ENCODE measurements at places on chromosomes 5 and 9. TPM values are rescaled to one million over a fixed set of nuclear protein-coding genes. Genes with fewer than 3 reads are reported as not detected.

- DNase-seq: no peak
Measured at GRCh38 chr9:116873491-116873890, 186.4 kb downstream of the TRIM32 start.

- peak; percentile 63 for DNase-seq
Measured at GRCh38 chr9:131397100-131397790, 3.4 kb downstream of the PRRC2B start.

Gene GLRA1
- total RNA-seq: not detected

DNA sequence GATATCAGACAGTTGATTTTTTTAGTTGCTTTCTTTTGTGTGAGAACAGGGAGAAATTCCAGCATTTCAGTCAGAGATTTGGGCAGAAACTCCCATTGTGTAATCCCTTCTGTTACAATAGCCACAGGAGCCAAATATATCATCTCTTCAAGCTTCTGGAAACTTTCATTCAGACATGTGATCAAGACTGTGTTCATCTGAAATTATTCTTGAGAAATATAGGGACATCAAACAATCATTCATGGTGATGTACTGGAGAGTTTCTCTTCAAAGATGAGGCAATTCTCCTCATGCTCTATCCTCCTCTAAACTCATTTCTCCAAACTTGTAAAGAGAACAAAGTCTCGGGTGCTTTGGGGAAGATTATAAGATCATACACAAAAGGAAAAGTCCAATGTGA is 35.2 kb upstream of the CSNK1G3 start:
- DNase-seq: no peak

- peak; percentile 48 for DNase-seq
Measured at GRCh38 chr5:154179846-154180710, 10.5 kb upstream of the GALNT10 start.

Gene SPATA31E1
- 0.68 TPM for total RNA-seq

Gene PDLIM4
- 35.9 TPM for total RNA-seq

GRCh38 chr5:178474562-178475184 is 115.5 kb downstream of the COL23A1 start:
- DNase-seq: no peak

- peak; percentile 13 for DNase-seq
Measured at GRCh38 chr9:100352201-100352726, 478 bp downstream of the TEX10 start.

DNA sequence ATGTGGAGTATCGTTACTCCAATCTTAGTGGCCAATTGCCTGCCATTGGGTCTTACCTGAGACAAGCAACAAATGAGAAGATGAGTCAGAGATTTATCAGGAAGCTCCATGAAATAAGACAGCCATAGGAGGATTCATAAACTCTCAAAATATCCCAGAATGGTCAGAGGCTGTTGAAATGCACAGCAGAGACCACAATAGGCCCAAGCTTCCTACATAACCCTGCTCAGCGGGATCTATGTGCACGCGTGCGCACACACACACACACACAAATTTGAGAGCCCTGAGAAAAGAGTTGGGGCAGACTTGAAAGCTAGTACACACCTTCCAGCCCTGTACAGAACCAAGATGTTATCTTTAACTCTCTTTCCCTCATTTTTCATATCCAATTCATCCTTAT is 9.8 kb downstream of the UIMC1 start:
- DNase-seq: no peak

- no peak for DNase-seq
Measured at GRCh38 chr5:147539053-147539452, 29.2 kb upstream of the DPYSL3 start.

GRCh38 chr5:112951124-112951702 is 25.4 kb upstream of the DCP2 start:
- no peak for DNase-seq

DNA sequence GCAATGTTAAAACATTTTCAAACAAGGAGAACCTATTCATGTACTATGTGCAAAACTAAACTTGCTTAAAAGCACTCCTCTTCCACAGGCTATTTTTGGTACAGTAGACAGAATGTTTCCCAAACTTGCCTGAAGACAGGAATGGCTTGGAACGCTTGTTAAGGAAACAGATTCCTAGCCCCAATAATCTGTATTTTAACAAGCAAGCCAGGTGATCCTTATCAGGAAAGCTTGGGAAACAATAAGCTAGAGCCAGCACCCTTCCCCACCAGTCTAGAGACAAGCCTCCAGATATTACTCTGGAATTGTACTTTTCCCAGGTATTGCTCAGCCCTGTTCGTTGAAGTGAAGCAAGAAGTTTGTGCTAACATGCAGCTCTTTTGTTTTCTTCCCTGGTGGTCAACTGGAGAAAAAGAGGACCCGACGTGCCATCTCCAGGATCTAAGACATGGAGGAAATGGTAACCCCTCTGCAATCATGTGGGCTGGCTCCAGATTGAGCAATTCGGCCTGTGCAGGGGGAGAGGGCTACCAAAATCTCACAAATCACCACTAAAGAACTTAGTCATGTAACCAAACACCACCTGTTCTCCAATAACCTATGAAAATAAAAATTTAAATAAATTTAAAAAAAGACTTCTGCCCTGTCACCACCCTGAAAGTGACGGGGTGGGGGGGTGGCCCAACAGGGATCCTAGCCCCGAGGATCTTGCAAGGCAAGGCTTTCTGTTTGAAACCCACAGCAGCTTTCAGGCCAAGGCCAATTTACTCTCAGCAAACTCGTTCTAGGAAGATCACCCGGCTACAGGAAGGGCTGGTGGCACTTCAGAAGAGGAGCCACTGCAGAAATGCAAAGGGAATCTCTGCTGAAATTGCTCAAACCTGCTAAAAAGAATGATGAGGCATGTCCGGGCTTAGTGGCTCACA is 48.6 kb downstream of the SHB start:
- DNase-seq: no peak

Gene SPAG8
- 0.68 TPM for total RNA-seq

Gene PDE6A
- 0.91 TPM for total RNA-seq

Gene CNTLN
- total RNA-seq: 12.9 TPM

- no peak for DNase-seq
Measured at GRCh38 chr5:125109293-125109692, 362.9 kb upstream of the ZNF608 start.

- DNase-seq: no peak
Measured at GRCh38 chr5:153775923-153776322, 262.8 kb downstream of the FAM114A2 start.

DNA sequence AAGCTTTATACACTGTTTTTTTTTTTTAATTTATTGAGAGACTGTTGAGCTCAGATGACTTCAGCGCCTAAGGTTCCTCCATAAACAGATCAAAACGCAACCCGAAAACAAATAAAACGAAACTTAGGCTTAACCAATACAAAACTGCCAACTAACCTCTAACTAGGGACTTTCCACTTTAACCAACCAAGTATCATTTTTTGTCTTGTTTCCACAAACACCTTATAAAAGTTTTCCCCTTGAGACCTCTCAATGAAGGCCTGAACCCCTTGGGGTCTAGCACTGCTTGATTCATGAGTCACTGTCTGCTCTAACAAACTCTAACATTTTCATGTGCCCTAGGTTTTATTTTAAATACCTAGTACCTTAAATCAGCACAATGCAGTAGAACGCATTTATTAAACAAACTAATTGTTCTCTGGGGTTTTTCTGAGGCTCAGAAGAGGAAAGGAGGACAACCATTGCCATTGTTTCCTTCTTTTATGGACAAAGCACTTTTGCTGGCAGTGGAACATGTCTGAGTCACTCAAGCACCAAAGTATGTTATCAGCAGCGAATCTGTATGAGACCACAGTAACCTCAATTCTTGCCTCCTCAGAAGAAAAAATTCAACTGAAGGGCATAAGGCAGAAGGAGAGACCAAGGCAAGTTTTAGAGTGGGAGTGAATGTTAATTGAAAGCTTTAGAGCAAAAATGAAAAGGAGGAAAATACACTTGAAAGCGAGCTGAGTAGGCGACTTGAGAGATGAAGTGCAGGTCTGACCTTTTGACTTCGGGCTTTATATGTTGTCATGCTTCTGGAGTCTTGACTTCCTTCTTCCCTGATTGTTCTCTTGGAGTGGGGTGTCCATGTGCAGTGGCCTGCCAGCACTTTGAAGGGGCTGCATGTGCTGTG is 97.7 kb upstream of the HCN1 start:
- DNase-seq: no peak

DNA sequence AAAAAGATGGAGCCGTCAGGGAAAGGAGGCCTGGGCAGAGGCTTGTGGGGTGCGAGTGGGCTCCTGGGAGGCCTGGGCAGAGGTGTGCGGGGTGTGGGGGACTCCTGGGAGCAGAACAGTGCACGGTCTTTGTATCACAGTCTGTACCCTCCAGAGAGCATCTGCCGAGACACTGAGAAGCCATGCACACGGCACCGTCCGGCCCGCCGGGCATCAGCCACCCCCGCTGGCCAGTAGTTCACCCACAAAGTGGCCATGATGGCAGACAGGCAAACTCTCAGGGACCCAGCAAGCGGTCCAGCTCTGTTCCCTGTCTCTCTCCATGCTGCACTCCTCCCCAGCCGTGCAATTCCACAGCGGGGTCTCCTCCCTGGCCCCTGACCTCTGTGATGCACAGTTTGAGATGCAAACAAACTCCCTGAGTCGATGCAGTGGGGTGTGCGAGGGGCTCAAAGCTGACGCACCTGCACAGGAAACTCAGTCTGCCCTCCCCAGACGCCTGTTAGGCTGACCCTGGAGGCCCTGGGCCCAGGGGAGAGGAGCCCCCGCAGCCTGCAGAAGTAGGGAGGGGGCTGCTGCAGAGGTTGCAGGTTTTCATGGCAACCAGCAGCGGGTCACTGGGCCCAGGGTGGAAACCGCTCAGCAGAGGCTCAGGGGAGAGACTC is 9.1 kb upstream of the GPSM1 start:
- no peak for DNase-seq

- peak; percentile 66 for DNase-seq
Measured at GRCh38 chr9:95507464-95508241, 9.1 kb downstream of the PTCH1 start.

GRCh38 chr9:94490465-94490864 is 64.4 kb upstream of the PCAT7 start:
- DNase-seq: no peak

- DNase-seq: no peak
Measured at GRCh38 chr9:12719431-12719830, 26.2 kb downstream of the TYRP1 start.

- no peak for DNase-seq
Measured at GRCh38 chr5:109691996-109692395, 2.3 kb downstream of the MAN2A1 start.

- DNase-seq: no peak
Measured at GRCh38 chr9:13139641-13140171, 139.8 kb downstream of the MPDZ start.

- DNase-seq: no peak
Measured at GRCh38 chr5:88925692-88926490, 42.9 kb upstream of the MEF2C start.

DNA sequence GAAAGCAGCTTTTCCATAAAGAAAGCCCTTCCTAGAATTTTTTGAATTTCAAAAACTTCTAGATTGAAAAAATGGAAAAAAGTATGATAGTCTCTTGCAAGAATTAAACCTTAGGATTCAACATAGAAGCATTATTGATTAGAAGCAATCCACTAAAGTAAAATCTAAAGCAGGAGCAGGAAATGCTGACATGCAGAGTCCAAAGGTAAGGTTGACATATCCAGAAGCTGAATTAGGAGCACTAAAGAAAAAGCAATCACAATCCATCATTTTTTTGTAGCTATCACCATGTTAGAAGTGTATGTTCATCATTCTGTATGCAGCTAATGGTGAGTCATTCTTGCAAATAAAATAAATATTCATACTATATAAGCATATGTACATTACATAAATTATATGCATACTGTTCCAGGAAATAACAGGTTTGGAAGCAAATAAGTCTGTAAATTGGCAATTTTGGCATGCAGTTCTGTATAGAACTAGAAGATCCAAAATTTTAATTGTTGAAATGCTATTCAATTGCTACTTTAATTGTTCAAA is 39.4 kb upstream of the RNF180 start:
- DNase-seq: no peak

GRCh38 chr9:7265181-7265580 is 507.4 kb downstream of the KDM4C start:
- DNase-seq: no peak

- no peak for DNase-seq
Measured at GRCh38 chr5:95216136-95216955, 68.5 kb downstream of the MCTP1 start.

DNA sequence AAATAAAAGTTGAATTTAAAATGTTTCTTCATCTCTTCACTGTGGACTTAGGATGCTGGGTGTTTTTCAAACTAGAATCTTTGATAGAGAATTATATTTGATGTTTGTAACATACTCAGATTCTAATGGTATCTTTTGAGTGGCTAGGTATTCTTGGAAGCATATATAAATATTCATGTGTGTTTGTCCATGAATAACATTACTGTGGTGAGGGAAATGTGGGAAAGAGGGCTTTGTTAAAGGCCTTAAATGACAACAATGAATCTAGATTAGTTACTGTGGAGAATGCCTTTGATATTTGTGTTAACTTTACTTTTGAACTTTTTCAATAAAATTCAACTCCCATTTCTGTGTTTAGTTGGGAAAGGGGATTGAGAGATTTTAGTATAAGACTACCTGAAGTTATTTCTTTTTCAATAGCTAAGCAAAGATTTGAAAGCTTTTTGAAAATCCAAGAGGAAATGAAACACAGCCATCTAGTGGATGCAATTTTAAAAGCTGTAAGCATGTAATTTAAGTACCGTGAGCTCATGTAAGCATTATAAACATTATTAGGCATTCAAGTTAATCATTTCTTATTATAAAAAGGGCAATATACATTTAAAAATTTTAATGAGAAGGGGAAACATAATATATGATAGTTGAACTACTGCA is 69.6 kb downstream of the CCDC171 start:
- no peak for DNase-seq

Gene FAM240B
- total RNA-seq: 2.0 TPM

- peak; percentile 83 for DNase-seq
Measured at GRCh38 chr9:130451509-130452388, 7.0 kb downstream of the ASS1 start.

DNA sequence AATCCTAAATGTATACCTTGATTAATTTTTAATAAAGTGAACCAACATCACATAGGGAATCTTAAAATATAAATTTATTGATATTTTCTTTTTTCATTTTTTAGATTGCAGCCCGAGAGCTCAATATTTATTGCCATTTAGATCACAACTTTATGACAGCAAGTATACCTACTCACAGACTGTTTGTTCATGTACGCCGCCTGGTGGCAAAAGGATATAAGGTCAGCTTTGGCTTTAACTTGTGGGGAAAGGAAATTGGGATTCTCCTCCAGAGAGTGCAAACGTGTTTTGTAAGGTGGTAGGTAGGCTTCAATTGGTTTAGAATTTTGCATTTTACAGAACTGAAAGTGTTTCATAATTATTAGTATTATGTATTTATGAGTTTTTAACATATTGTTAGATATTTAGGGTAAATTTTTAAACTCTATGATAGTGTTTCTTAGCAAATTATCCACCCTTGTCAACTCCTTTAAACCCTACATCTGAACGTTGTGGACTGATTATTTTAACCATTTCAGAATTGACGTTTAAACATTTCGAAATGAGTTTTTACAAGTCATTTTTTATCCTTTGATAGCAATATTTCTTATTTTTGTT is 17.5 kb upstream of the DHFR start:
- peak; percentile 70 for DNase-seq
